ENCODE measurements at places on chromosomes 1 and 21.

GRCh38 chr21:36591326-36591970, 107.5 kb upstream of the SIM2 start:
- no peak for DNase-seq

DNA sequence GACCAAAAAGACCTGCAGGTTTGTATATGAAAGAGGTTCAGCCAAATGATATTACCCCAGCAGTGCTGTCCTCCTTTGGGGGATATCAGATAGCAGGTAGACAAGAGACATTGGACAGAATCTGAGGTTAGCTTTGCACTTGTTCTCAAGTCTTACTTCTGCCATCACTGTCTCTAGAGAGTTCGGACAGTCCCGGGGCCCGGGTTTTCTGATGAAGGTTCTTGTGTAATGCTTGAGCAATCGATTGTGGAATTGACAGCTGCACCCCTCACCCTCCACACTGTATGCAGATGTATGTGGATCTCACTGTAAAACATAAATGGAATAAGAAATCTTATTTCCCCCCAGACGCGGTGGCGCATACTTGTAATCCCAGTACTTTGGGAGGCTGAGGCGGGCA, 56.2 kb upstream of the MORC3 start:
- no peak for DNase-seq

DNA sequence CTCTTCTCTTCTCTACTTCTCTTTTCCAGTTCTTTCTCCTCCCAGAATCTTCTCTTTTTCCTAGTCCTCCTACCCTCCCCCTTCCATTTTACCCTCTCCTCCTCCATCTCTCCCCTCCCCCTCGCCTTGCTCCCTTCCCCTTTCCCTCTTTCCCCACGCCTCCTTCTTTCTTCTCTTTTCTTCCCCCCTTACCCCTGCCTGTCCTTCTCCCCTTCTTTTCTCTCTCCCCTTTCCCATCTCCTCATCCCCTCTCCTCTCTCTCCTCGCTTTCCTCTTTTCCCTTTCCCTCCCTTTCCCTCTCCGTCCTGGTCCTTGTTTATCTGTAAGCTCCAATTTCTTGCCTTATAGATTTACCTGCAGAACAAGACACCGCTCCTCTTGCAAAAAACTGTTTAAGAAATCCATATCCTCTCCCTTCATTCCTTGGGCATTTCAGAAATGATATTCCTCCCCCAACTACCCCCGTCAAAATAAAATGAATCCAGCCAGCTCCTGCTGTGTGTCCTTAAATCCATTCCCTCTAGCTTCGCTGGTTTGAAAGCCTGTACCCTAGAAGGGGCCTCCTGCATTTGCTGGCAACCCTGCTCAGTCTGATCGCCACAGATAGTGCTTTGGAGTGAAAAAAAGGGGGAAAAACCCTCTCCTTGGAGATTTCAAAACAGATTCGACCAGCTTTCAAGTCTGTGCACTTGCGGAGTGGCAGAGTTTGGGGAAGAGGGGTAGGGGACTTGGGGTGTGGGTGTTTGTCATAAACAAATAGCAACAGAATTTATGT, 89.4 kb downstream of the PAPPA2 start:
- DNase-seq: no peak

DNA sequence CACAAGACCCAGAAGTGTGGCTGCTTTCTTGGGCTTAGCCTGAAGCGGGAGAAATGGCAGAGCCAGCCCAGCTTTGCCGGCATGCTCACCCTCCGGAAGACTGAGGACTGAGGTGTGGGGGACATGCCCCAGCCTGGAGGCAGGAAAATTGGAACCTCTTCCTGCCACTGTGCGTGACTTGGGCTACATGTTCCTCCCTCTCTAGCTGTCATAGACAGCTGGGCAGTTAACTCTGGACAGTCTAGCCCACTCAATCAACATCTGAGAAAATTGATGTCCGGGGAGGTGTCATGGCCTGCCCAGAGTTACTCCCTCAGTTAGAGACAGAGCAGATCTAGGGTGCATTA, 59.7 kb downstream of the UBE2T start:
- no peak for DNase-seq

- DNase-seq: no peak
Measured at GRCh38 chr1:3836421-3836820, 20.6 kb downstream of the CEP104 start.

- no peak for DNase-seq
Measured at GRCh38 chr1:6129313-6129712, 50.8 kb downstream of the CHD5 start.

GRCh38 chr1:227546598-227547309, 16.6 kb upstream of the ZNF678 start:
- DNase-seq: no peak

DNA sequence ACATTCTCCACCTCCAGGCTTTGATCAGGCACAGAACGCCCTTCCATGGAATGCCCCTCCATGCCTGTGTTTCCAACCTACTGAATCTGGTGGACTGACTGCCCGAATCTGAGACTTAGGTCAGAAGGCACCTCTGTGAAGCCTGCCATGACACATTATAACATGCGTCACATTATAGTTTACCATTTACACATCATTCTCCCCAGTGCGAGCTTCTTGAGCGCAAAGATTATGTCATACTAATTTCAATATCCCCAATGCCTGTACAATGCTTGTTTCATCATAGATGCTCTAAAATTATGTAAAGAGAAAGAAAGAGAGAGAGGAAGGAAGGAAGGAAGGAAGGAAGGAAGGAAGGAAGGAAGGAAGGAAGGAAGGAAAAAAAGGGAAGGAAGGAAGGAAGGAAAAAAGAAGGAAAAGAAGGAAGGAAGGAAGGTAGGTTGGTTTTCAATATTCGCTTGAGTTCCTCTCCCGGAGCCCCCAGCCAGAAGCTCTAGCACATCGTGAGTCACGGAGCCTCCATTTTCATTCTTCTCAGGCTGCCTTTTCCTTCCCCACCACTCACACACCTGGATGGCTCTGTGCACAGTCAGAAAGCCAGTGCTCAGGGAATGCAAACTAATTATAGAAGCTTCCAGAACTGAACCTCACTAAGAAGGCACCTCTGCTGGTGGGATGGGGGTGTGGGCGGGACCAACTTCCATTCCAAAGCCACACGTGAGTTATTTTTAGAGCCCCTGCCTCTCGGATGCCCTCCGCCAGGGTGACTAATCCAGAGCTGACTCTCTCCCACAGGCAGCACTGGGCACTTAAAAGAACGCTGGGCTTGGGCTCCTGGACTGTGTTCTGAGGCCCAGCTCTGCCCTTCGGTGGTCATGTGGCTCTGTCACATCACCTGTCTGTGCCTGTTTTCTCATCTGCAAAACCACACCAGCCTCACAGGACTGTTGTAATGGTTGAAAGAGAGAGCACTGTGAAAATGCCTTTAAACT, 27.4 kb downstream of the LAMB3 start:
- no peak for DNase-seq

DNA sequence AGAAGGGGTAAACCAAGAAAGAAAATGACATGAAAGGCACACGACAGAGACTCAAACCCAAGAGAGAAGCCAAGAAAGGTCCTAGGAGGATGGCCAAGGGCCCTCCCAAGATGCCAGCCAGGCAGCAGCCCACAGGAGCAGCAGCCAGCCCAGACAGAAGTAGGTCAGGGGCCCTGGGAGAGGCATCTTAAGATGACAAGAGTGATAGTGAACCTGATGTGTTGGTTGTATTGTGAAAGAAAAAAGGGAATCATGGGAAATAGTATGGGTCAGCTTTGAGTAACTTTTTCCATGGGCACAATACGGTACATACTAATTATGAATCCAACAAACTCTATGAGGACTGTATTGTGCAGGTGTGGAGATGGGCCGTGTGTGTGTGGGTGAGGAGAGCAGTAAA, 3.3 kb downstream of the CCSAP start:
- no peak for DNase-seq

- no peak for DNase-seq
Measured at GRCh38 chr21:38838598-38839327, 33.0 kb downstream of the ETS2 start.

GRCh38 chr1:228810878-228811711, 75.8 kb downstream of the RHOU start:
- no peak for DNase-seq

DNA sequence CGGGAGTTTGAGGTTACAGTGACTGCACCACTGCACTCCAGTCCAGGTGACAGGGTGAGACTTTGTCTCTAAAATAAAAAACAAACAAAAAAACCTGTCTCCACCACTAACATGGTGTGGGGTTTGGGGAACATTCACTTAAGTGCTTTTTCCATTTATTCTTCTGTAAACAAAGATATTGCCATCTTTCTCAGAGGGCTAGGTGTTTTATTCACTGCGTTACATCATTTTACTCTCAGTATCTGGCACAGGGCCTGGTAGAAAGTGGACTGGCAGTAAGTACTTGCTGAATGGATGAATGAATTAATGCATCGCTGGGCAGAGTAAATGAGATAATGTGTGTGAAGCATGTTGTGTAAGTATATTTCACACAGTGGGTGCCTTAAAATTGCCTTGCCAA, 20.1 kb downstream of the KIAA0040 start:
- DNase-seq: no peak

- DNase-seq: no peak
Measured at GRCh38 chr1:240999826-241000225, 357.2 kb downstream of the RGS7 start.

Measured in HEK293T (cell line).